Fibroblast of the aortic adventitia (primary cell): ENCODE measurements at places on chromosomes 3 and 15.

- no peak for DNase-seq
Observed at GRCh38 chr3:68482565-68482964, 449.8 kb downstream of the TAFA4 start.

DNA sequence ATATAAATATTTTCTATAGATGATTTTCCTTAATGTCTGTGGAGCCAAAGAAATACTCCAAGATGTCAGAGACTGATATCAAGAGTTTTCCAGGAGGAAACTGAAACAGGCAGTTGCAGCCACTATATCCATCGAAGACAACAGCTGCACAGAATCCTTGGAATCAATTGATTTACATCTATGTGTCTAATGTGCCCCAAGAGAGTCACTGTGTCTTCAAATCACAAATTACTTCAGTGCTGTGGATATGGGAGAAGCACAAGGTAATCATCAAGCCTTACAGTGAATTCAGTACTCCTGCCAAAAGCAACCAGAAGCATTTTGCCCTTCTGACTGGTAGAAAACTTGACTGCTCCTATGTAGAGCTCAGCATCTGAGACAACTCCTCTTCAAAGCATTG, 51.1 kb downstream of the CPNE4 start:
- DNase-seq = no peak

GRCh38 chr3:50173685-50174516, 17.5 kb upstream of the GNAT1 start:
- DNase-seq = no peak

DNA sequence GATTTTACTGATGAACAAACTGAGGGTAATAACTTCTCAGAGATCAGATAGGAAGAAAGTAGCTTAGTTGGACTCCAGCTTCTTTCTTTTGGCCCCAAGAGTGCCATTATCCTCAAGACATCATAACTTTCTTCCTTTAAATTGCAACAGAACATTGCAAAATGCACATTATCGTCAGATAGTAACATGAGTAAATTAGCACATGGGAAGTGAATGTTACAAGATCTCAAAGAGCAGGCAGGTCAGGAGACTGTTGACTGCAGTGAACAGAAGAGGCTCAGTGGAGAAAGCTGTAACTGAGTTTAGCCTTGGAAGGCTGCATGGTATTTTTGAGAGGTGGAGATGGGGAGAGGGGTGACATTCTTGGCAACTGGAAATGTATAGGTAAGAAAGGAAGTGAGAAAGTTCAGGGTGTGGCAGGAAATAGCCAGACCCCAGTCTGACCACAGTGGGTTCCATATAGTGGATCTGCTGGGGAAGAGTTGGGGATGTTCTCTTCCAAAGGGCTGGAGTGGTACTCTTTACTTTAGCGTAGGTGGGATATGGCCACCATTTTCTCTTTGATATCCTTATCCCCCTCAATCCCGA, 307.7 kb downstream of the RPLP1 start:
- peak; percentile 86 for DNase-seq

DNA sequence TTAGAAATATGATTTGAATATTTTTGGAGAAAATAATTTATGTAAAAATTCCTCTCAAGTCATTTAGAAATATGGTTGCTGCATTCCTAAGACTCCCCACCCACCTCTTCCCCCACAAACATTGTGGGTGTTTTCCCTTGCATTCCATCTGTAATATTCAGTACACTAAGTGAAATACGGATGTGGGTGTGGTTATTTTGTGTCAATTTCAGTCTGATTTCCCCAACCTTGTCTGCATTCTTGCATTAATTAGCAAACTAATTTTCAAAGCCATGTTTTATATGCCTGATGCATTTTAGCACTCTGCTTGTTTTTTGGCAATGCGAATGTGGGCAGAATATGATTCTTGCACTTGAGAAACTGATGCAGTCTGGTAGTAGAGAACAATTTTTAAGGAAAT, 408.3 kb upstream of the RGMA start:
- DNase-seq = no peak

- peak; percentile 93 for DNase-seq
Observed at GRCh38 chr3:23776352-23776891, 29.3 kb upstream of the UBE2E1 start.

GRCh38 chr3:37129871-37130270, 44.5 kb downstream of the LRRFIP2 start:
- no peak for DNase-seq

DNA sequence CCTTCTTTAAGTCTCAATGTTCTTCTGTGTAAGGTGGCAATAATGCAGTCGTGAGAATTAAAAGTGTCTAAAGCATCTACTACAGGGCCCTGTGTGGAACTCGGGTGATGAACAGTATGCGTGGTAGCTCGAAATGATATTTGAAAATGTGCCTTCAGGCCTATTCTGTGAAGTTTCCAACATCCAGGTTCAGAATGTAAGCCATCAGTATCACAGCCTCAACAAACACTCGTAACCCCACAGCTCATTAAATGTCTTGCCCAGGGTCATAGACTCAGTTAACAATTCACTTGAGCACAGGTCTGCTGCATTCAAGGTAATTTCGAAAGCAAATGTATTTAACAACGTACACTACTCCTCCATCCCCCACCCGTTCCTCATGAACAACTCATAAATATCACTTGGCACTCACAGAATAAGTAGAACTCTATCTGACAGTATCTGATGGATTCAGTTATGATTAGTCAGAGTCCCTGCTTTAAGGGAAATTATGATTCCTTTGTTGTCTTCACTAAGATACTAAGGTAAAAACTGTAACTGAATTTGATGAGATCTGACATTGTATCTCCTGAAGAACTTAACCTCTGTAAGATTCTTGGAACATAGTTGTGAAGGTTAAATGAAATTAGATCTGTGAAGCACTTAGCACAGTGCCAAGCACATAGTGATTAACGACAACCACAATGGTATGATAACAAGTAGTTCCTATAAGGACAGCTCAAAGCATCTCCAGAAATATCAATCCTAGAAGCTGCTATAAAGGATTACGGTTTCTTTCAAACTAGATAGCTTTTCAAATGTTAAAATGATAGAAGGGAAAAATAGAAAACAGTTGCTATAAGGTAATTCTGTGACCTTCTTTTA, 642.3 kb downstream of the TBL1XR1 start:
- DNase-seq = no peak

DNA sequence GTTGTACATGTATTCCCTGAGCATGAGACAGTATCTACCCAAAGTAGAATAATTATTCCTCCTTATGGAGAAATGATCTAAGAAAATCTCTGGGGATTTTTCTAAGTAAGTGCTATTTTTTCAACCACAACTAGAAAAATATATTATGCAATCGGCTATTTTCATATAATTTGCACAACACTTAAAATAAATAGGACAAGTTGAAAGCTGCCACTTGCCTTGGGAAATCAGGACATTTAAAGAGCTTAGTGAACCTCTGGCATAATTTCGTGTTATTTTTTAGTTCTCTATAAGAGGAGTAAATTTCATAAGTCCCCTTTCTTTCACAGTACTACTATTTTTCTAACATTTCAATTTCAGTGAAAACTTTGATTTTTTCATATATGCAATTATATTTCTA, 672.1 kb downstream of the OTOL1 start:
- DNase-seq = no peak

- DNase-seq = no peak
Observed at GRCh38 chr3:19226479-19226878, 78.2 kb downstream of the KCNH8 start.

- no peak for DNase-seq
Observed at GRCh38 chr3:187914231-187914630, 169.0 kb upstream of the BCL6 start.

DNA sequence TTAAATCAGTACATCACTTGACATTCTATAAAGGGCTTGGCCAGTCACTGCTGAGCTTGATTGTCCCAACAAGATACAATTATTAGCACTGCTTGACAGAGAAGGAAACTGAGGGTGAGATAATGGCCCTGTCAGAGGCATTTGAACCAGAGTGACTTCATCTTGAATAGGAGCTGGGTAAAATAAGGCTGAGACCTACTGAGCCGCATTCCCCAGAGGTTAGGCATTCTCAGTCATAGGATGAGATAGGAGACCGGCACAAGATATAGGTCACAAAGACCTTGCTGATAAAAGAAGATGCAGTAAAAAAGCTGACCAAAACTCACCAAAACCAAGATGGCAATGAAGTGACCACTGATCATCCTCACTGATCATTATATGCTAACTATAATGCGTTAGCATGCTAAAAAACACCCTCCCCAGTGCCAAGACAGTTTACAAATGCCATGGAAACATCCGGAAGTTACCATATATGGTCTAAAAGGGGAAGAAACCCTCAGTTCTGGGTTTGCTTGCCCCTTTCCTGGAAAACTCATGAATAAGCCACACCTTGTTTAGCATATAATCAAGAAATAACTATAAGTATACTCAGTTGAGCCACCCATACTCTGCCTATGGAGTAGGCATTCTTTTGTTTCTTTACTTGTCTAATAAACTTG, 239.1 kb upstream of the SETMAR start:
- DNase-seq = no peak

- DNase-seq = no peak
Observed at GRCh38 chr15:85741021-85741421, 53.7 kb downstream of the KLHL25 start.

GRCh38 chr3:130971208-130971607, 55.4 kb downstream of the ASTE1 start:
- DNase-seq = no peak

GRCh38 chr3:104165866-104166265, 1200.8 kb upstream of the ALCAM start:
- DNase-seq = no peak

DNA sequence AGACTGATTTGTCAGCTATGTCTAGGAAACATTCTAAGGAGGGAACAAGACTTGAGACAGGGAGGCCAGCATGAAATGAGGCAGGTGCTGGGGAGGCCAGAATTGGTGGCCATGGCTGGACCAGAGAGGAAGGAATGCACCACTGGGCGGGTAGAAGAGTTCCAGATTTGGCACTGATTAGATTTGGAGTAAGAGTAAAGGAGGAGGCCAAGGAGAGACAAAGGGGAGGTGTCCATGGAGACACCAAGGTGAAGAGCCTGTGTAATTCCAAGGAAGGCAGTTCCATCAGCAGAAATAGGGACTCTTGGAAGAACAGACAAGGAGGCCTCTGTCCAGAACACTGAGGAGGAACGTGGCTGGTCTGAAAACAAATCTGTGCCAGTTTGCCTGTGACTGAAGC, 1.8 kb downstream of the ARNT2 start:
- no peak for DNase-seq

GRCh38 chr3:32743934-32744333, 58.9 kb downstream of the CNOT10 start:
- peak; percentile 66 for DNase-seq

GRCh38 chr3:117754841-117755240, 1045.3 kb downstream of the TUSC7 start:
- DNase-seq = no peak

- DNase-seq = peak; percentile 93
Observed at GRCh38 chr3:10196389-10197052, 31.8 kb downstream of the IRAK2 start.

DNA sequence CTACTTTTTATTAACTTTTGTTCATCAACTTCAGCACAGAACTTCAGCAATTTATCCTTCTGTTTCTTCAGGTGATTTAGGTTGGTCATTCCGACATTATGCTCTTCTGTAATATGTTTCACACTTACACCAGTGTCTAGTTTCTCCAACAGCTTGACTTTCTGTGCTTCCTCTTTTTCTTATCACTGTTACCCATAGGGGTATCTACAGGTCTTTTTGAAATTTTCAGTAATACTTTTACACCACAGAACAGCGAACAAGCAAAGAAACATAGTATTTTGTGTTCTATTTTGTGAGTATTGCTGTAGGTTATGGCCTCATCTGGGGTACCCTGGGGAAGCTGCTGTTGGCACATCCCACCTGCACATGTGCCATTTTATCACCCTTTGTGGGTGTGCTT, 260.7 kb downstream of the NSUN3 start:
- DNase-seq = no peak

DNA sequence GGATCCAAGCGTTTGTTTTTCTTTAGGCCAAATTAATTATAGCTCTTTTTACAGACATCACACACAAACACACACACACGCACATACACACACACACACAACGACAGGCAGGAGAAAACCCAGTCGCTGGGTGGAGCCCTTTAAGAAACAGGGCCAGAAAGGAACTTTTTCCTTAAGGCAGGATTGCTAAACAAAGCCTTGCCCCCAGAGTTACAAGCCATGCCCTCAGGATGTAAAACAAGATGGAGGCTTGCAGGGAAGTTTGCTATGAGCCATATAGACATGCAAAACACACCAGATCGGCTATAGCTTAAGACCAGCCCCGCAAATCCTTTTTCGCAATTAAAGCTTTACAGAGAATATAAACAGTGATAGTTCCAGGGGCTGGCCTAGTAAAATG, 16.3 kb upstream of the IQCF2 start:
- no peak for DNase-seq

GRCh38 chr15:68984586-68984985, 29.9 kb upstream of the NOX5 start:
- DNase-seq = no peak

GRCh38 chr3:127678315-127678599, 5.5 kb downstream of the ABTB1 start:
- DNase-seq = no peak

- DNase-seq = no peak
Observed at GRCh38 chr15:79635149-79635771, 203.1 kb downstream of the MINAR1 start.

DNA sequence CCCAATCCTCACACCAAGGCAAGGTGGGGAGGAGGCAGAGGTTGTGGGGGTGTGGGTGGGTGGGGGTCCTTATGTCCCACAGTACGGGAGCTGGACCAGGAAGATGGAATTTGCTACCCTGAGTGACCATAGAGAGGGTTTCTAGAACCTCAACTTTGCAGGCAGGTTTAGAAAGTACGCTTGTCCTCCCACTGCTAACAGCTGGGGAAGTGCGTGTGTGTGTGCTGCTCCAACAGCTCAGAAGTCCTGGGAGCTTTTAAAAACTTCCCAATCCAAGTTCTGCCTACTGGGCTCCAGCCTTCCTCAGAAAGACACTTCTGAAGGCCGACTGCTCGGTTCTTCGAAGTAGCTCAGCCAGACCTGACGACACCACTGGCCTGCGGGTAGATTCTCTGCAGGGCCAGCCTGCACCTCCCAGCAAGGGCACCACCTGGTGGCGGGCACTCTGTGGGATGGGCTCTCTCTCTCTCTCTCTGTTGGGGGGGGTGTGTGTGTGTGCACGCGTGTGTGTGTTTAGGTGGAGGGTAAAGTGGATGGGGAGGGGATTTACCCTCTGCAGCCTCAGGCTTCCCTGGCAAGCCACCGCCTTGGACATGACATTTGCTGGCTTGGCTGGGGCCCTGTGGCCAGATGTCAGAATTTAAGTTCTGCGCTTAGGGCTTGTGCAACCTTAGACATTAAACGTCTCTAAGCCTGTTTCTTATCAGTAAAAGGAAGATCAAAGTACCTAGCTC, 15.6 kb downstream of the TMEM158 start:
- peak; percentile 88 for DNase-seq

- DNase-seq = peak; percentile 73
Observed at GRCh38 chr15:51030649-51031316, 63.9 kb downstream of the TNFAIP8L3 start.

- peak; percentile 88 for DNase-seq
Observed at GRCh38 chr3:126355777-126356372, 1.3 kb downstream of the KLF15 start.
